ENCODE measurements at places on chromosomes 7 and 10.

DNA sequence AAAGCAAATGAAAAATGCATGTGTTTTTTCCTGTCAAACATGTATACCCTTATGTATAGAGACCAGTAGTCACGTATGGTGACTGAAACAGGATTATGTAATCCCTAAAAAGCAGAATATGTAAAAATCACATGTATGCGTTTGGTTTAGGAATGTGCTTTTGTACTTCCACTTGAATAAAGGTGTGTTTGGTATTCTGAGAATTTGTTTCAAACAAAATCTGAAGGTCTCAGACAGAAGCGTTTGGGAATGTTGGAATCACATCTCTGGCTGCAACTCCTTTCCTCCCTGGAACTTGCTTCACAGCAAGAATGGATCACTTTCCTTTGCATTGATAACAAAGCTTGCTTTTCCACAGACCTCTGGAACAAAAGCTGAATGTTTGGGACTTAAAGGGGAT lies 17.8 kb downstream of the ZNF655 start:
- DNase-seq: no peak

DNA sequence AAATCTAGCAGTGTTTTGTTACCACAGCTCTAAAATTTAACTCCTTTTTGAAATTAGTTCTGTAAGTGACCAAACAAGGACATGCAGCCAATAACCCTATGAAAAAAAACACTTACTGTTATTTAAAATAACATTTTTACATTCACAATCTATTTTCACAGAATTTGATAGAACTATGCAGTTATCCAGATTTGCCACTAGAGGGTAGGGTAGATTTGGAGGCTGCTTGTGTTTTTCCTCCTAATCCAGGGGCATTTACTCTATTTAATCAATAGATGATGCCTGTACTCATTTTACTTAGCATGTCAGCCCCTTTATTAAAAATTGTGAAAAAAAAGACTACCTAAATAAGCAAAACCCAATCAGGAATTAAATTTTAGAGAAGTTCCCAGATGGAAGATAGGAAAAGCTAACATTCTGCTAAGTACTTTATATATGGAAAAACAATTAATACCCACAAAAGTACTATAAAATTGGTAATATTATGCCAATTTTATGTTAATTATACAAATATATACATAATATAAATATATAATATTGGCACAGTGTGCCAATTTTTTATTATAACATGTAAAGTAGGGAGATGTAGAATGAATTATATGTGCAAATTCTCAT lies 18.1 kb upstream of the LIPK start:
- no peak for DNase-seq

DNA sequence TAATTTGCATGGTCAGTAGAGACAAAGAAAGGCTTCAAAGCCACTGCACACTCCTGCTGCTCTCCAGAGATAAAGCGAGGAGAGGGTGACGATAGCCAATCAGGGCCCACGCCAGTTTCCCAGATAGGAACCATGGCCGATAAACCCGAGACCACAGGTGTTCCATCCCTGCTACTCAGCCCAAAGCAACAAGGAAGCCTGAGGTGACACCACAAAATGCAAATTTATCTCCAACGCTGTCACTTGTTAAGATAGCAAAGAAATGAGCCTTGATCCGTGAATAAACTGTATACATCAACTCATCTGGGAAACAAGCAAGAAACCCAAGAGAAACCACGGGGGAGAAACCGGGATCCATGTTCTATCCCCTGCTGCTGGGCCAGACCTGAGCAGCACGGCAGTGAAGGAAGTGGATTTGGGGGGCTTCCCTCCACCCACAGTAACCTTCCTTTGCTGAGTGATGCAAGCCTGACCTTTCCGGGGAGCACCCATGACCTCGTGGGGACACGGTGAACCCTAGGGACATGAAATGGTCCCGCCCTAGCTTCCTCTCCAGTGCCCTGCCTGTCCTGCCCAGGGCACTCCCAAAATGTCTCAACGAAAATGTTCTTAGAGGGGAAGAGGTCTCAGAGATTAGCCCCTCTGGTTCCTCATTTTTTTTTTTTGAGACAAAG lies 164.6 kb downstream of the PTPRN2 start:
- no peak for DNase-seq

DNA sequence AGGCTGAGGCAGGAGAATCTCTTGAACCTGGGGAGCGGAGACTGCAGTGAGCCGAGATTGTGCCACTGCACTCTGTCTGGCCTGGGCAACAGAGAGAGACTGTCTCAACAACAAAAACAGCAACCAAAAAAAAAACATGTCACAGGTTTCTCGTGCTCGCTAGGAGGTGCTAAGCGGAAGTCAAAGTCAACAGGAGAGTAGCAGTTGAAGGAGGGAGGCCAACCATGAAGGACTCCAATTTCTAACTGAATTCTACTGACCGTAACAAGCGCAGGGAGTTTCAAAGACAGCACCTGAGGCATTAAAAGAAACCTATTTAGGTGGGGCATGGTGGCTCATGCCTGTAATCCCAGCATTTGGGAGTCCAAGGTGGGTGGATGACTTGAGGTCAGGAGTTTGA lies 19.4 kb downstream of the KIN start:
- DNase-seq: no peak

- peak; percentile 39 for DNase-seq
Observed at GRCh38 chr10:69180525-69181204, 631 bp downstream of the SUPV3L1 start.

- no peak for DNase-seq
Observed at GRCh38 chr10:108639010-108639409, 1284.3 kb downstream of the XPNPEP1 start.

DNA sequence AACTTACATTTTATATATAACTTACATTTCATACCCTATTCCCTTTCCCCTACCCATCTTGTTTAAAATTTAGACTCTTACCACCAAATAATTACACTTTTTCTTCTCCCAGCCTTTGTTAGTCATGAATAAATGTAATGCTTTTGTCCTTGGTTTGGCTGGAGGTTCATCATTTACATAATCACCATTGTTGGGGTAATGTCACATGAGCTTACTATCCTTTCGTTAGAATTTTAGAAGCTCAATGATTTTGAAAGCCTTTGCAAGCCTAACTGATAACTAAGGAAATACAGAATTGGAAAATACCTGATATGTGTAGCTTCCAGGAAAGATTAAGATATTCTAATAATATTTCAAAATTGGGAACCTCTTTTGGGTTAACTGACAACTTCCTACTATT lies 171.7 kb downstream of the PLXDC2 start:
- no peak for DNase-seq

DNA sequence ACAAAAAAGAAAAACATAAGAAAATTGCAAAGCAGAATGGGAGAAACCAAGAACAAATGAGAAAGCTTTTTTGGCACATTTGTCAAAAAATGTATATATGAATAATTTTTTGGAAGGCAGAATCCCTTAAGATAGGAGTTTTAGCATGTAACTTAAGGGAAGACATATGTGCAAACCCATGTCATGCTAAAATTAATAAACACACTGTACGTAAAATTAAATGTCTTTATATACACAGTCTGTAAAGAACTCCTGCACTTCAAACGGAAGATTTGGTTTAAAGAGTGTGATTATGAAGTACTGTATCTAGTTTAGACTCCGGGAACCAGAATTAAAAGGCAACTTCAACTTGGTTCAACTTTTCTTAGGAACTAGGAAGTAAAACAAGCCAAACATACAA lies 369.9 kb upstream of the TEX47 start:
- DNase-seq: no peak

- no peak for DNase-seq
Observed at GRCh38 chr10:44853148-44853734, 57.9 kb upstream of the TMEM72 start.

GRCh38 chr10:50358925-50359687 lies 107.8 kb upstream of the ASAH2 start:
- no peak for DNase-seq

DNA sequence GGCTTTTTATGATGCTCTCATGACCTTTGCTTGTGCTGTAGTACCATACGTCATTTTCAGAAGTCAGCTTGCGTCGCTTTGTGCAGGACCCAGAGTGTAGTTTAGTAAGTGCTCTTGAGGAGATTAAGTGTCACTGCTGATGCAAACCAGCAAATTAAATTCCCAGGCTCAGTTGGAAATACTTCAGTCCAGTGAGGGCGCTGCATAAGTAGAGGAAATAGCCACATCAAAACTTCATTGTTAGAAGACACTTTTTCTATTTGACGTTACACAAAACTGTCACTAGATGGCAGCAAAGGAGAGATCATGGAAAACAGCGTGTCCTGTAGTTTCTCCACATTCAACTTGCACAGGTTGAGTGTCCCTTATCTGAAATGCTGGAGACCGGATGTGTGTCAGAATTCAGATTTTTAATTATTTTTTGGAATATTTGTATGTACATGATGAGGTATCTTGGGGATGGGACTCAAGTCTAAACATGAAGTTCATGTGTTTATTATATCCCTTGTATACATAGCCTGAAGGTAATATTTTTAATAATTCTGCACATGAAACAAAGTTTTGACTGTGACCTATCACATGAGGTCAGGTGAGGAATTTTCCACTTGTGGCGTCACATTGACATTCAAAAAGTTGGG lies 7.9 kb downstream of the ZNF22 start:
- peak; percentile 8 for DNase-seq

- no peak for DNase-seq
Observed at GRCh38 chr7:154795014-154795413, 207.9 kb downstream of the PAXIP1 start.

DNA sequence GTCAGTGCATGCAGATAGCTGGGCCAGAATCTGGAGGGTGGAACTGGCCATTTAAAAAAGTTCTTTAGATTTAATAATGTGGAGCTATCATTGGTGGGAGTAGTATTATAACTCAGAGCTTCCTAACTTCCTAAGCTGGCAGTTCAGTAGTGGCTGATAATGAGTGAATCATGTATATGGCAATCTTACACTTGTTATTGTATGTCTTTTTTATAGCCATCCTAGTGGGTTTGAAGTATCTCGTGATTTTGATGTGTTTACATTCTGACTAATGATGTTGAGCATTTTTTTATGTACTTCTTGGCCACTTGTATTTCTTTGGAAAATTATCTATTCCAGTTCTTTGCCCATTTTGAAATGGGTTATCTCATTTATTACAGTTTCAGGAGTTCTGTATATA lies 15.4 kb downstream of the TFAM start:
- no peak for DNase-seq

DNA sequence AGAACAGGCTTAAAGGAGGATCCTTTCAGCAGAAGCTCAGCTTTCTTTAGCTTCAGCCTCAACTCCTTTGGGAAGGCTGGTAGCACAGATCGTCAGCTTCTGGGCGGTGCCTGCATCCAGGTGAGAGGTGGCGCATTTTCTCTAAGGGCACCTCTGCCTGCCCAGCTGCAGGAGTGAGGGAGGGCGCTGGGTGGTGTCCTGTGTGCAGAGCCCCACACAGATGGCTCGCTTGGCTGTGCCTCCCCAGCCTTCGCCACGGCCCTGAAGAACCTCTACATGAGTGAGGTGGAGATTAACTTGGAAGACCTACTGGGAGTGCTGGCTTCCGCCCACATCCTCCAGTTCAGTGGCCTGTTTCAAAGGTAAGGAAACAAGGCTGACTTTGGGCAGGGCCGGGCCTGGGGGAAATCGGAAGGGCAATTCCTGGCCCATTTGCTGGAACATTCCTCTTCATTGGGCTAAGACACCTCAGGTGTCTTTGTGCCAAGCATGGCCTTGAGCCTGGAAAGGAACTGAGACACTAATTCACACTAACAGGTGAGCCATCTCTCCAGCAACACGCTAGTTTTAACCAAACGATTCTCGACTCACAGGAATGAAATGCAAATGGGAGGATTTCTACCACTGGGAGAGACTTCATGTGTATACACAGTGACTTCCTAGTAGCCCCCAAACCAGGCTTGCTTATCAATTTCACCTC lies 19.9 kb downstream of the BTBD16 start:
- DNase-seq: no peak

DNA sequence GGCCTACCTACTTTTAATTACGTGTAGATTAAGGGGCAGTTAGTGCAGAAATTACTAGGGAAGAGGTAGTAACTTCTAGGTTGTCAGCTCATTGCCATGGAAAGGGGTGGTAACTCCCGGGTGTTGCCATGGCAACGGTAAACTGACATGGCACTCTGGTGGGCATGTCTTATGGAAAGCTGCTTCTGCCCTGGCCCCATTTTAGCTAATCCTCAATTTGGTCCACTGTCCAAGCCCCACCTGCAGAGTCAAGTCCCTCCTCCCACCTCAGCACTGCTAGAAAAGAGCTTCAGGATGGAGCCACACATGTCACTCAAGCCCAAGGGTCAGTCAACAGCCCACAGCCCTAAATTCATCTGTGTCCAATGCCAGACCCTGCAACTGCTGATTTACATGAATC lies 7.5 kb upstream of the ZKSCAN1 start:
- DNase-seq: no peak

DNA sequence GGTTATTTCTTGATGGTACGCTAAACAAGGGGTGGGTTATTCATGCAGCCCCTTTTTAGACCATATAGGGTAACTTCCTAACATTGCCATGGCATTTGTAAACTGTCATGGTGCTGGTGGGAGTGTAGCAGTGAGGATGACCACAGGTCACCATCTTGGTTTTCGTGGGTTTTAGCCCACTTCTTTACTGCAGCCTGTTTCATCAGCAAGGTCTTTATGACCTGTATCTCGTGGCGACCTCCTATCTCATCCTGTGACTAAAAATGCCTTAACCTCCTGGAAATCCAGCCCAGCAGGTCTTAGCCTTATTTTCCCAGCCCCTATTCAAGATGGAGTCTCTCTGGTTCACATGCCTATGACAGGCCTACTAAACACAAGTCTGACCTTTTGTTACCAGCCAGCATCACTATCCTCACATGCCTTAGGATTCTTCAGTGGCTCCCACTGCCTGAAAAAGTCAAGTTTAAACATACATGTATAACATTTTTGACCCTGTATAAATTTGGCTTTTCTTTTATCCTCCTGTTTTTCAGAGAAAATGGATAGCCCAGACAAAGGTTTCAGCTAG lies 13.2 kb upstream of the COBL start:
- DNase-seq: no peak

- DNase-seq: no peak
Observed at GRCh38 chr10:1530871-1531517, 206.3 kb downstream of the ADARB2 start.

DNA sequence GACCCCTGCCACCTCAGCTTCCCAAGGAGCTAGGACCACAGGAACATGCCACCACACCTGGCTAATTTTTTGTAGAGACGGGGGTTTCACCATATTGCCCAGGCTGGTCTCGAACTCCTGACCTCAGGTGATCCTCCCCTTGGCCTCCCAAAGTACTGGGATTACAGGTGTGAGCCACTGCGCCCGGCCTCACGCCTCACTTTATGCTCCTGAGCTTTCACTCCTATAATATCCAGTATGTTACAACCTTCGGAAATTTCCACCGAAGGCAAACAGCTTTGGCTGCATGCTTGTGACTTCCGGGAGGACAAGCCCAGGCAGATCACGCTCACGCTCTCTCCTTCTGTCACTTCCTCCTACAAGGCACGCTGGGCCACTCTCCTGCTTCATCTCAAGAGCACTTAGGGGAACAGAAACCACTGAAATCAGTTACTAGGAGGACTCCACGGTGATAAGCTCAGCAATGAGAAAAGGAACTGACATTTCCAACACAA lies 4.4 kb upstream of the MAD1L1 start:
- no peak for DNase-seq

- DNase-seq: no peak
Observed at GRCh38 chr7:143910473-143911248, 8.7 kb upstream of the TCAF1 start.

- no peak for DNase-seq
Observed at GRCh38 chr10:28849309-28849708, 172.0 kb downstream of the BAMBI start.

- DNase-seq: no peak
Observed at GRCh38 chr7:132200141-132200540, 376.1 kb downstream of the PLXNA4 start.

GRCh38 chr10:50152792-50153272 lies 85.1 kb downstream of the WASHC2A start:
- no peak for DNase-seq

All from activated CD4-positive, alpha-beta T cell treated with anti-CD3 and anti-CD28 coated beads for 48 hours (primary cell).